Urothelium cell line (cell line): ENCODE measurements at places on chromosomes 3 and 15.

GRCh38 chr3:176286476-176287085 is 910.7 kb downstream of the TBL1XR1 start:
- DNase-seq, result no peak

DNA sequence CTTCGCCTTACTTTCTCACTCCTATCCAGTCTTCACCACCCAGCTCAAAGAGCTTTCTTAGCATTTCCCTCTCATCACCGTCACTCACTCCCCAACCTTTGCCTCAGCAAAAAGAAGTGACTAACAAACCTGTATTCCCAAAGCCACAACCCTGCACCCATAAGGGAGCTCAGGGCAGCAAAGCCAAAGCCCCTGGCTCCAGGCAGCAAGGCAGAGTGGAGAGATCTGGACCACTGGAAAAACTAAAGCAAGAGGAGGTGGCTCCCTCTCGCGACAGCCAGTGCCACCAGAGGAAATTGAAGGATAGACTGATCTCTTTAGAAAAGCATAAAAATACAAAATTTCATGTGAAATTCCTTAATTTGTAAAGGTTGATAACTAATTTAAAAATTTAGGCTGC is 25.1 kb upstream of the CDCP1 start:
- no peak for DNase-seq

DNA sequence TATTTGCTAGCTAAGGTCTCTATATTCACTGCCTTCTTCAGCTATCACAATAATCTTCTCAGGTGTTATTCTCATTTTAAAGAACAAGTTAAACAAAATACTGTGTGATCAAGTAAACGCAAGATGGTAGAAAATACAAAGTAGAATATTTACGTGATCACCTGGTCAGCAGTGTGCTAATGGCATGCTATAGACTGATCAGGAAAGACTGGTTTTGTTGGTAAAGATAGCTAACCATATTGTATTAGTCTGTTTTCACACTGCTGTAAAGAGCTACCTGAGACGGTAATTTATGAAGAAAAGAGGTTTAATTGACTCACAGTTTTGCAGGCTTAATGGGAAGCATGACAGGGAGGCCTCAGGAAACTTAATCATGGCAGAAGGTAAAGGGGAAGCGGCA is 50.4 kb downstream of the ZBTB38 start:
- no peak for DNase-seq

DNA sequence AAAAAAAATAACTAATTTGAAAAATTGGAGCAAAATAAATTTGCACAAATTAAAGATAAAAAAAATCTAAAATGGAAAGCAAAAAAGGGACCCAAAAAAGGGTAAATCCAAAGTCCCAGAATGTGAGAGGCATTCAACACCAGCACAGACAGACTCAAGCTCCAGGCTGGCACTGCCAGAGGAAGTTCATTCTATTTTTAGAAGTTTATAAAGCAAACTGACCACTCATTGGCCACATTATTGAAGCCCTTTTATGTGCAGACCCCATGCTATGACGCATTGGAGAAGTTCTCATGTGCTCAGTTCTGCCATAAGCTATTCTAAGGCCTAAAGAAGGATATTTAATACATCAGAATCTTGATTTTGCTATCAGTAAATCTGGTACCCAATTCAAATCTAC is 17.6 kb upstream of the BOC start:
- DNase-seq, result no peak

- no peak for DNase-seq
These were observed 86.9 kb upstream of the COL6A5 start for GRCh38 chr3:130258532-130258952.

- peak; percentile 11 for DNase-seq
These were observed 22.0 kb downstream of the OR5H15 start for GRCh38 chr3:98188545-98188944.

DNA sequence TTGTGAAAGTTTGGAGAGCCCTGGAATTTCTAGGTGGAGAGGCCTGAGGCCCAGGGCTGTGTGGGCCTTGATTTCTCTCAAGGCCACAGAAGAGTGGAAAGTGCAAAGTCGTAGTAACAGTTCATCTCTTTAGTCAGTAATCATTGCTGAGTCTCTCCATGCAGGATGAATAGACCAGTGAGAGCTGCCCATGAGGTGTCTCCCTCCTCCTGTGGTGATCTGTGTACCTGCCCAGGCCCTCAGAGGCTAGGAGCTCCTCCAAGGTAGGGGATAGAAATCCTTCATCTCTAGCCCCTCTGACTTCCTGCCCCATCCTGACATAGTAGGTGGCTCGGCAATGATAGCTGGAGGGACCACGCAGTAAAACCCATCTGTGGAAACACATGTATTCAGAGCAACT is 6.8 kb upstream of the IDH3A start:
- DNase-seq, result no peak

- peak; percentile 68 for DNase-seq
These were observed 418.2 kb upstream of the NAALADL2 start for GRCh38 chr3:174440741-174441587.

- no peak for DNase-seq
These were observed 32.6 kb downstream of the RFX7 start for GRCh38 chr15:56211064-56211463.

DNA sequence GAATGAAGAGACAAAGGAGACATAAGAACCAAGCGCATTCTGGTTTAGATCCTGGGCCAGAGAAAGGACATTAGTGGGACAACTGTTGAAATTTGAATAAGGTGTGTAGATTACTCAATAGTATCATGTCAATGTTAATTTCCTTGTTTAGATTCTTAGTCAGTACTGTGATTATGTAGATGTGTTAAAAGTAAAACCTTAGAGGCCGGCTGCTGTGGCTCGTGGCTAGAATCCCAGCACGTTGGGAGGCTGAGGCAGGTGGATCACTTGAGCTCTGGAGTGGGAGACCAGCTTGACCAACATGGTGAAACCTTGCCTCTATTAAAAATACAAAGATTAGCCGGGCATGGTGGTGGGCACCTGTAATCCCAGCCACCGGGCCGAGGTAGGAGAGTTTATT is 26.7 kb downstream of the CYP8B1 start:
- no peak for DNase-seq

DNA sequence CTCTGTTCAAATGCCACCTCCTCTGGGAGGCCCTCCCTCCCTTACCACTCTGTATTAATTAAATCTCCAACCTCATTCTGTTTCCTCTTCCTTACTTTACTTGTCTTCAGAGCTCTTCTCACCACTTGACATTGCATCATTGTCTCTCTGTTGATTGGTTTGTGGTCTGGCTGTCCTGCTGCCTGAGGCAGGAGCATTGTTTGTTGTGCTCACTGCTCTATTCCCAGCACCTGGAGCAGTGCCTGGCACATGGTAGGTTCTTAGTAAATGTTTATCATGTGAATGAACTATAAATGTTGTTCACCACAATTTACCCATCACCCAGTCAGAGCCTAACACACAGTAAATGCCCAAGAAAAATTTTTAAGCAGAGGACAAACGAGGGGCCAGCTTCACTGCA is 6.7 kb upstream of the BFSP2 start:
- no peak for DNase-seq

DNA sequence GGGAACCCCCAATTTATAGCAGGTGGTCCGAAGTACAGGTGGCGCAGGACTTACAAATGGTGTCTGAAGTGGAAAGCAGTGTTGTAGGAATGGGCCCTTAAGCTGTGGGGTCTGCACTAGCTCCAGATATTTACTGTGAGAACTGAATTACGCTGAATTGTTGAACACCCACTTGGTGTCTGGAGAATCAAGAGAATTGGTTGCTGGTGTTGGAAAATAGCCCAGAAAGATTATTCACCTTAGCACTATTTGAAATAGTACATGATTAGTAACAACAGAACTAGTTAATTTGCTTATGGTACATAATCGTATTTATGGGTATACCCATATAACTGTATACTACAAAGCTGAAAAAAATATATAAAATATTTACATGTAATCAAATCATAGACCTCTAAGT is 64.8 kb downstream of the ADAM10 start:
- DNase-seq, result no peak

DNA sequence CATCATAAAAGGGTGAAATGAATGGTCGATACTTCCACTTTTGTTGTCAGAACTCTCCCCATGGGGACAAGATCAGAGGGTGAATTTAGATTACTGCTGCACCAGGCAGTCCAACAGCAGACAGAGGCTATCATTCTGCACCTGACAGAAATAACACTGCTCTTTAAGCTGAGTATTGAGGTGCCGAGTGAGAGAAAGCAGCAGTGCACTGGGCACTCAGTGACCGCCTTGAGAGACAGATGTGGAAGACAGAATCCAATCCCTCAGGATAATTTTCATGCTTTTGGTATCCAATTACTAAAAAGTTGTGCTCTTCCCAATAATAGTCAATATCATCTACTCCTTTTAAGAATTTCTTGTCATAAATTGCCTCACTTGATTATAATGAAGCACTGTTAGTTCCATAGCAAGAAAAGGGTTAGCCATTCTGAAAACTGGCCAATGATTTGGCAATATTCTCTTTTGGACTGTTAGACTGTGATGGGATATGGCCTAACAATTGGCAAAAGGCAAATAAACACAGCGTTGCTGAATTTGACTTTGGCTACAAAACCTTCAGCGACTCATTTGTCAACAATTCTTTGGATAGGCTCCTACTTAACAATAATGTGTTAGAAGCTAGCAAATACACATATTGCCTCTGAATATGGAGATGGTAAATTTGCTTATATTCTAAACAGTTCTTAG is 5.5 kb downstream of the FGF7 start:
- no peak for DNase-seq

DNA sequence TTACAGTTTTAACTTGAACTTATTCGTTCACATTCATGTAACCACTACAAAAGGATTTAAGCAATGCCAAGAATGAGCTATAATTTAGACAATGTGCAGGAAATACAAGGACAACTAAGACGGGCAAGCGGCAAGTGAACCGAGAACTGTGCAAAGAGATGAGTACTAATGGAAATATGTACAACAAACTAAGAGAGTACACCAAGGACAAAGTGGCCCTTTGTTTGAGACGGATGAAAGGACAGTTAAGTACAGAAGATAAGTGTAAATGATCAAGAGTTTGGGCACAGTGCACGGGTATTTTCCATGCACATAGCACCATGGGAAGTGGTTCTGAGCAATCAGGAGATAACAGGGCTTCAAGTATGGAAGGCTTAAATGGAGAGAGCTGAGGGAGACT is 281.7 kb downstream of the ROBO2 start:
- peak; percentile 21 for DNase-seq

DNA sequence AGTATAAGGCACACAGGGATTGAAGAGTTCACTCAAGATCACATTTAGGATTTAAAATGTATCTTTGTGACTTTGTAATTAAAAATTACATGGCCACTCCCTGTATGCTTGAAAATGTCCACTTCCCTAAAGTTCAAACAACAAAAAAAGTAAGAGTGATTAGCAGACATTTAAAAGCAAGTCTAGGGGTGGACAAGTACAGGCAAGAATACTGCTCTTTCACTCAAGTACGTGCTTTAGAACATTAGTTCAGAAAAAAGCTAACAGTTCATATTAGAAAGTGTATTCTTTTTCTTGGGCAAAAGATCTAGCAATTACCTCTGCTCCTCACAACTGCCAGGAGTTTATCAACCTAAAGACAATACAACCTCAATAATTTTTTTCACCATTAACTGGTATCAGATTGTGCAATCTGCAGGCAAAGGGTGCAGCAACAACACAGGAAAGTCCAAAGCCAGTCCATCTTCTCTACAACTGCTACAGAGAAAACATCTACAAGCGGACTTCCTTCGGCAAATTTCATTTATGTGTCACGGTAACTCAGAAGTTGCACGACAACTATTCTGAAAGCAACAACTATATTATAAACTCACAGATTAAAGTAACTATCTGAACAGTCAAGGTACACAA is 18.1 kb downstream of the CHSY1 start:
- no peak for DNase-seq

DNA sequence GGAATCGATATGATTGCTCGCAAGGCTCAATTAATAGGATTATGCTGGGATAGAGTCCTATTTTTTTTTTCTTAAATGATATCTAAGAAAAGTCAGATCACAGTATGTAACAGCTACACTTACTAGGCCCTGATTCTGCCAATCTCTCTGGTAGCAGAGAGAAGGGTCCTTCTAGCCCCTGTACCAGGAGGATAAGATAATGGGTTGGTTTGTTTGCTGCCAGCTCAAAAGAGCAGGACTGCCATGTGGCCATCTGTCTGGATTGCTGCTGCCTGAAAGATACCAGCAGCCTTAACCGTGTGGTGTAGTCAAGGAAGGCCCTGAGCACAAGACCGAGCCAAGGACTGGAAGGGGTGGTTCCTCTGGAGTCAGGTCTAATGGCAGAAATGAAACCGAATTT is 236.4 kb downstream of the KLF13 start:
- no peak for DNase-seq

DNA sequence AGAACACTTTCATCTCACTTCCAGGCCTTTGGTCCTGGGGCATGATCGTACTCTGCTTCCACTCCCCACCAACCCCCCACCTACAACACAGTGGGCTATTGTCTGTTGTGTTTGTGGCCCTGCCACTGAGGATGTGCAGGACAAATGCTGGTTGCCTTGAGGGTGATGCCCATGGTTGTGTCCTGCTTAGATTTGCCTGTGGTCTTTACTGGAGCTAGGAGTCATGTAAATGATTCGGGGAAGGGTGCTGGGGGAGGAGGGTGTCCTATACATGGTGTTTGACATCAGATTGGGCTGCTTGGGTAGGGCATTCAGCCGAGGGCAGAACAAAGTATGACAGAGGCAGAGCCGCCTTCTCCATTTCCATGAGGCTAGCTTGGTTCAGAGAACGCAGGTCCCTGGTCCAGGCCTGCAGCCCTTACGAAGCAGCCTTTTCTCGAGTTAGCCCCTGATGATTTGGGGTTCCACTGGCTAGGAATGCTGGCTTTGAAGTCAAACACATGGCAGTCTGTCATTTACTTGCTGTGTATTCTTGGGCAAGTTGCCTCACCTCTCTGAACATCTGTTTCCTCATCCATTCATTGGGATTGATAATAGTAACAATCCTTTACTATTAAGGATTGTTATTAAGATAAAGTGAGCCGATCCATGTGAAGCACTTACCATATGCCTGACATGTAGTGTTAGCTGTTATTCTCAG is 6.9 kb downstream of the CORO2B start:
- DNase-seq, result no peak
